ENCODE measurements at places on chromosomes 1 and 21.
A peak's percentile ranks its signal among the peaks of the same experiment; 100 is the strongest.

GRCh38 chr21:44267655-44268142 is 6.0 kb upstream of the DNMT3L start:
- DNase-seq: no peak

GRCh38 chr1:227489572-227489971 is 73.8 kb upstream of the ZNF678 start:
- DNase-seq: no peak

GRCh38 chr1:183515002-183515689 is 42.8 kb downstream of the SMG7 start:
- DNase-seq: peak; percentile 30

DNA sequence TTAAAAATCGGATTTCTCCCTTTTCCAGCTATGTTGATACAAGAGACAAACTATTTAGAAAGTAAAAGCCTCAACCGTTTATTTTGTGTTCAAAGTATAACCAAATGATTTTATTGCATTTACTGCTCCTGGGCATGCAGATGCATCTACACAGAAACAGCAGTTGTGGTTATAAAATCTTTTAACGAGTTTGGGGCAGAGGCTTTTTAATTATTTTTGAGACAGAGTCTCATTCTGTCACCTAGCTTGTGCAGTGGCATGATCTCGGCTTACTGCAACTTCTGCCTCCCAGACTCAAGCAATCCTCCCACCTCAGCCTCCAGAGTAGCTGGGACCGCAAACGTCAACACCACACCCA is 33.6 kb downstream of the ZNF496 start:
- DNase-seq: no peak

DNA sequence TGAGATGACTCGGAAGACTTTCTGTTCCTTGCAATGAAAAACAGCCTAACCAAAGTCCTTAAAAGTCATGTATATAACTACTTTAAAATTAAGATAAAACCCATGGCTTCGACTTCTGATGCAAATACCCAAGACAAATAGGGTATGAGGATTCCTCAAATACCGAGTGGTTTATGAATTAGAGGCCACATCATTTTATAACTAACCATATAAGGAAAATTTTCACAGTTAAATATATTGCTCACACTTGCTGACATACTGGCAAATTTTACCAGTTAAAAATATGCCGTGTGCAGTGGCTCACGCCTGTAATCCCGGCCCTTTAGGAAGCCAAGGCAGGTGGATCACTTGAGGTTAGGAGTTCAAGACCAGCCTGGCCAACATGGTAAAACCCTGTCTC is 5.4 kb downstream of the RERE start:
- no peak for DNase-seq

DNA sequence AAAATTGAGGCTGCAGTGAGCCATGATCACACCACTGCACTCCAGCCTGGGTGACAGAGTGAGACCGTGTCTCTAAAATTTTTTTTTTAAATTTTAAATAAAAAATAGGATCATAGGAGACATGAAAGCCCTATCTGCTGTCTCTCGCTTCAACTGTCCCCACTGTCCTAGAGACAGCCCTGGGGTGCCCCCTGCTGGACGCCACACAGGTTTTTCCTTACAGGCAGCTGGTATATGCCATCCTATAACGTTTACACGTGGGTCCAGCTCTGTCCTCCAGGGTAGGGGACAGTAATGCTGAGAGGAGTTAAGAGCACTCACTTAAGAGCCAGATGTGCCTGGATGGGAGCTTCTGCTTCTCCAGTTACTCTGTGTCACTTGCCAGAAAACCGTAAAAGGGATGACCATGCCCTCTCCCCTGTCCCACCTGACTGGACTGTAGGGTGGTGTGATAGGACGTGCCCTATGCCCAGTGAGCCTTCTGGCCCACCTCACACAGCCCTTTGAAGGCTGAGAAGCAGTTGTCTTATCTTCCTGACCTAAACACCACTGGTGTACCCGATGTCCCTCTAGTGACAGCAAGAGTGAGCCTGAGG is 8.5 kb downstream of the FBXO2 start:
- peak; percentile 69 for DNase-seq

DNA sequence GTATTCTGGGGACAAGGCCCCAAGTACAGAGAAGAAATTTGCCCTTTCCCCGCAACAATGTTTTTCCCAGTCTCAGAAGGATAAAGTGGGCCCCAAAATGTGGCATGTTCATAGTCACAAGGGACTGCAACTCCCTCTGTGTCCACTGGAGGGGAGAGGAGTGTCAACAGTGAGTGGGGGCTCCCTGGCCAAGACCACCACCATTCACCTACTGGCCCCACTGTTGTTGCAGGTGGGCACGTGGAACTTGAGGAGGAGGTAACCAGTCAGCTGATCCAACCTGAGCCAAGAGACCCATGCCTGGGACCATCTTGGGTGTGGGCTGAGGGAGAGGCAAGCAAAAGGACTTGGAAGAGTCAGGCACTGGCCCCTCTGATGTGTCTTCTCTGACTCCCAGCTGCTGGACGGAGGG is 777 bp downstream of the NUDT17 start:
- DNase-seq: no peak

- DNase-seq: no peak
These were observed 21.3 kb upstream of the GNPAT start for GRCh38 chr1:231219422-231220401.

- no peak for DNase-seq
These were observed 6.2 kb downstream of the TNNT2 start for GRCh38 chr1:201371276-201371675.

GRCh38 chr1:47378147-47378546 is 37.9 kb upstream of the FOXE3 start:
- DNase-seq: no peak

GRCh38 chr1:203695116-203695515 is 68.5 kb downstream of the ATP2B4 start:
- DNase-seq: no peak

GRCh38 chr1:39673215-39673614 is 1.3 kb upstream of the NT5C1A start:
- no peak for DNase-seq

- no peak for DNase-seq
These were observed 1.2 kb upstream of the CHD5 start for GRCh38 chr1:6181347-6181770.

- DNase-seq: no peak
These were observed 147.8 kb downstream of the PGBD5 start for GRCh38 chr1:230278376-230278775.

GRCh38 chr1:193406901-193407300 is 220.5 kb upstream of the B3GALT2 start:
- no peak for DNase-seq

DNA sequence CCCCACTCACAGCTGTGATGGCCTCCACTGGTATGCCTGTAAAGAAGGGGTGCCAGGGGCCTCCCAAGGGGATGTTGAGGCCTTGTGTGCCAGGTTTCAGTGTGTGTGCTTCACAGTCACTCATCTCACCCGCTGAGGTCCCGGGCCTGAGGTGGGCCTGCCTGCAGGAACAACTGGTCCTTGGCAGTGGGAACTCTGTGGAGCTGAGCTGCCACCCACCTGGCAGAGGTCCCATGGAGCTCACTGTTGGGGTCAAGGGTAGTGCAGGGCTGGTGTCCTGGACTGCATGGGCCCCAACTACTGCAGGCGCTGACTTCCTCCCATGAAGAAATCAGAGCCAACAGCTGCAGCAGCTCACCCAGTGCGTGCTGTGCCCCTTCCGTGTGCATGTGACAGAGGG is 17.3 kb upstream of the ZNF678 start:
- no peak for DNase-seq

DNA sequence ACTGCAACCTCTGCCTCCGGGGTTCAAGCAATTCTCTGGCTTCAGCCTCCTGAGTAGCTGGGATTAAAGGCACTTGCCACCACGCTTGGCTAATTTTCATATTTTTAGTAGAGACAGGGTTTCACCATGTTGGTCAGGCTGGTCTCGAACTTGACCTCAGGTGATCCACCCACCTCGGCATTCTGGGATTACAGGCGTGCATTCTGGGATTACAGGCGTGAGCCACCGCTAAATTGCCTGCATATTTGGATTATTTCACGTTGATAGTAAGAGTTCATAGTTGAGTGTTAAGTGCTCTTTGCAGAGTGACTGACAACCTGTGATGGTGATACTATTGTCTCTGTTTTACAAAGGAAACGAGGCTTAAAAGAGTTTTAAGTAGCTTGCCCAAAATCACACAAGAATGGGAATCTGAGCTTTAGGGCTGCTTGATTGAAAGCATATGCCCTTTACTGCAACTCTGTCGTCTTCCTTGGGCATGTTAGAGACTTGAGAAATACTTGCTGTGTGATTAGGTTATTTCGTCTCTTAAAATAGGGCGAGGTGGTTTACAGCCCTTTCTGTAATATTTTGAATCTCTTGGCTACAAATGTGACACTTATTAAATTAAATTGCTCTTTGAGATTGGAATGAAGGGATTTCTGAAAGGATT is 12.4 kb downstream of the CDC42 start:
- no peak for DNase-seq

DNA sequence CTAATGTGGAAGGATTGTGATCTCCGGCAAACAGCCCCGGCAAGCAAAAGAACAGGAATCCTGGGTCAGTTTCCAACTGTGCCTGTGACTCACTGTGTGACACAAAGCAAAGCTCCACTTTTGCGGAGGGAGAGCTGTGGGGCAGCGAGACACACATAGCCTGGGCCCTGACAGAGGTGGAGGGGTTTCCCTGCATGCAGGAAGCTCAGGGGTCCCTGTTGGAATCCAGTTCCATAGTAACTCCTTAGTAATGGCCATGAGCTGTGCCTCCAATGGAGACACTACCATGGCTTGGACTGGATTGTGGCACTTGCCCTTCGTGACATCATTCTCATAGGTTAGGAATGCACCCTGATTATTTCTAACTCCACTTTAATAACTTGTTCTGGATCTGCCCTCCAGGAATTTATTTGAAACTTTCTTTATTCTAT is 47.0 kb upstream of the ATF3 start:
- no peak for DNase-seq

DNA sequence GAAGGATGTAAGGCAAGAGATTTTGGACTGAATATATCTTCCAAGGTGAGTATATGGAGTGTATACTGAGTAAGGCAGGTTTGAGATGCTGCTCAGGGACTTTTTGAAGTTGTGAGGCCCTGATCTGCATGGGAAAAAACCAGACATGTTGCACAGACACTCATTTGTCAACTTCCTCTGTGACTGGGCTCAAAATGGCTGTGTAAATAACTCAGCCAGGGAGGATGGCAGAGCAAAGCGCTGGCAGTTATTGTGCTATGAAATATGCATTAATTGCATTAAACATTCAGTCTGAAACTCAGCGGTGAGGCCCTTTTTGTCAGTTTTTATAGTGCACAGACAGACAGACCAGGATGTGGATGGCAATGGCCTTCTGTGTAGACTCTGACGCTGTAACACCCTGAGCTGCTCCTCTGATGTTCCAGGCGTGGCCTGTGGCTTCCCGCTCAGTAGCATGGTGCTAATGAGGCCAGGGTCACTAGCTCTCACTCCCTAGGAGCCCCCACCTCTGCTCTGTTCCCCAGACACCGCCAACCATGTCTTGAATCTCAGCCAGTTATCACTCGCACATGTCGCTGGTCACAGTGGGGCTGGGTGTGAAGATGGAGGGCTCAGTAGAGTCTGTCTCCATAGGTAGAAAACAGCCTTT is 307.0 kb upstream of the PROX1 start:
- no peak for DNase-seq

DNA sequence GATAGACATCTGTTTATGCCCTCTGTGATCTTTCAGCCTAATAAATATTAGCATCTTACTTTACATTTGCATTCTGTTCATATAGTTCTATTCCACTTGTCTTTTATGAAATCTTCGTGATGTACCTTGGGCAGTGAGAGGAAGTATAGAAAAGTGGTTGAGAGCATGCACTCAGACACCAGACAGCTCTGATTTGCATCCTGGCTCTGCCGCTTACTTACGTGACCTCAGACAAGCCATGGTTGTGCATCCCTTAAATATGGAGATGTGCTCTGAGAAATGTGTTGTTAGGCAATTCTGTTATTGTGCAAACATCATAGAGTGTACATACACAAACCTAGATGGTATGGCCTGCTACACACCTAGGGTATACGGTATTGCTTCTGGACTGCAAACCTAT is 22.9 kb downstream of the OVGP1 start:
- DNase-seq: no peak

DNA sequence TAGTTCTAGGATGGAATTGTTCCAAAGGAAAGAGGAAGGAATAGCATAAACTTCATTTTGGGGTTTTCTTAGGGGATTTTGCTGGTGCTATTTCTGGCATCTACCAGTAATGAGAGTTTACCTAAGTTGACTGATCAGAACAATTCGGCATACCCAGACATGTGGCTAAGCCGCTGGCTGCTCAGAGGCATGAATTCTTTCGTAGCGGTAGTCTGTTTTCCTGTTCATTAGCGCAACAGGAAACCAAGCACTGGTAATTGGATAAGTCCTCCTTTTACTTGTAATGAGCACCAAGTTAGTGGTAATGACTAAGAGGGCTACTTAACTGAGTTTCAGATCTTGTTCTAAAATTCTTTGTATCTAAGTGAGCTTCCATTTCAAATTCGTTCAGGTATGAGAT is 38.6 kb downstream of the C21orf91 start:
- no peak for DNase-seq

DNA sequence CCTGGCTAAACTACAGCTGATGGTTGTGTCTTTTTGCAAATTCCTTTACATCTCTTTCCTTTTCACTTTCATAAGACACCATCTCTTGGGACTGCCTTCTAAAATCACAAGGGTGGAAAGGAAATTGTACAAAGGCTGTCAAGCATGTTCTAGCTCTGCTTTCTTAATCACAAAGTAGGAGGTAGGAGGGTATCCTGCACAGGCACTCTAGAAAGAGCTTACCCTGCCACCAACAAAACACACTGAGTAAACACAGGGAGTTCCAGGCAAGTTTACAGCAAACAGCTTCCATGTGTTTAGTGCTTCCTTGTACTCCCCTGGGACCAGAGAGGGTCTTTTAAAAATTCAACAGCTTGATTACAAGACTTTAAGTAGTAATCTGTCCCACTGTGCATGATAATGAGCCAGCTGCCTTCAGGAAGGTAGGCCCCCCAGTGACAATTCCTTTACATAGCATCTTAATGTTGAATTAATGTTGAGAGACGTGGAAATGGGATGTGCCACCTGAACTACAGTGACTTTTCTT is 2.4 kb downstream of the PLPP3 start:
- DNase-seq: no peak

- no peak for DNase-seq
These were observed 38.9 kb upstream of the ZBTB18 start for GRCh38 chr1:244012202-244012601.

GRCh38 chr1:156838972-156839371 is 19.9 kb downstream of the INSRR start:
- DNase-seq: peak; percentile 12

DNA sequence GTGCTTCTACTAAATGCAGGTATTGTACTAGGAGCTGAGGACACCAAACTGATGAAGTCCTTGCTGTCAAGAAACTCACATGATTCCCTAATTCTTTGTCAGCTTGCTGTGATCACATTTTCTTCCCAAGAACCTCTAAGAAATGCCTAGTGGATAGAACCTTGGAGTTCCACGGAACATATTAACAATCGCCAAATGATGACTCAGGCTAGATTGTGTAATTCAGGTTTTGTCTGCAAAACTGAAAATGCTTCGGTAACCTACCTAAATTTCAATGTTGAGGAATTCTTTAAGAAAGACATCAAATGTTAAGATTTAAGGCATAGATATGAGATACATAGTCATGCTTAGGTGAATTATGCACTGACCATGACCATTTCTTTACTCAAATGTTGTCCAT is 1.7 kb upstream of the GADD45A start:
- no peak for DNase-seq
